HFFc6 (cell line): ENCODE measurements at places on chromosomes 12 and 14.

- H3K27ac ChIP-seq, result no peak overlapping the region
- no peaks in the 10 kb centered on the region for H3K27me3 ChIP-seq
- no peaks in the 10 kb centered on the region for H3K36me3 ChIP-seq
- H3K4me1 ChIP-seq, result peaks cover 7% of the 10 kb centered on the region
Observed at GRCh38 chr12:12521044-12521485, 41.6 kb downstream of the DUSP16 start.

DNA sequence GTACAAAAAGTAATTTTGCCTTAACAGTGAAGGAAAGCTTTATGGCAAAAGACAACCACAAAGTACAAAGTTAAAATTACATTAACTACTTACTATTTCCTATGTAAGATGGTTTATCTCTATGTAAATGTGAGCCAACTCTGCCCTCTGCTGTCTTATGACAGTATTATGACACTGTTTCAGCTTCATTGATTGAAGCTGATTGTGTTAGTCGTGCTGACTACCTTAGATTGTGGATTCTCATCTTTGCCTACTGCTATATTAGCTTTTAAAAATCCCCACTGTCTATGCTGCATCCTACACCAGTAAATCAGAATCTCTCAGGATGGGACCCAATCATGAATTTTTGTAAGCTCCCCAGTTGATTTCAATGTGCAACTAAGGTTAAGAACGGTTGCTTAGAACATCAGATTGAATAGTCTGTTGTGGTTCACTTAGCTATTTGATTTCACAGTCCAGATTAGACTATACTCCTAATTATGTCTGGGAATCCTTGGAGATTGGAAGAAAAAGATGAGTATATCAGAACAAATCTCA is 12.2 kb upstream of the SPTB start:
- H3K27ac ChIP-seq, result no peak overlapping the region
- DNase-seq, result peak; percentile 69
- H3K4me3 ChIP-seq, result no peak overlapping the region
- peaks cover 7% of the 10 kb centered on the region for H3K27me3 ChIP-seq

GRCh38 chr14:66087231-66087630 is 398.9 kb upstream of the CCDC196 start:
- no peak overlapping the region for H3K27ac ChIP-seq
- no peak overlapping the region for H3K4me3 ChIP-seq
- no peaks in the 10 kb centered on the region for H3K36me3 ChIP-seq
- H3K4me1 ChIP-seq, result no peaks in the 10 kb centered on the region

DNA sequence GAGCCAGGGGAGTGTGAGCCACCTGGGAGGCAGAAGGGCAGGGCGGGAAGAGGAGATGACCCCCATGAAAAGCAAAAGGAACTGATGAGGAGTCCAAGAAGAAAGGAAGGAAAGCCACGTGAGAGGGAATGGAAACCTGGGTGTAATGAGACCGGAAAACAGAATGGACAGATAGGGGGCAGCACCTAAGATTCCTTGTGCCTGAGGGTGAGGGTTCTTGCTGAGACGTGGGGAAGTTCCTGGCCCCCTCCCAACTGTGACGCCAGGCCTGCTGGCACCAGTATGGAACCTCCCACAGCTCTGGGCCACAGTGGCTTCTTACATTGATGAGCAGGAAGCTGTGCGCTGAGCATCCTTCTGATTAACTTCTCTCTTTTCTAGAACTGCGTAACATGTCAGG is 30.8 kb downstream of the TTC7B start:
- no peaks in the 10 kb centered on the region; the same call in 1 of the 2 replicates for H3K27me3 ChIP-seq
- H3K4me3 ChIP-seq, result no peak overlapping the region
- H3K4me1 ChIP-seq, result peaks cover 10% of the 10 kb centered on the region
- no peak for DNase-seq
- H3K27ac ChIP-seq, result no peak overlapping the region
- H3K36me3 ChIP-seq, result no peaks in the 10 kb centered on the region

DNA sequence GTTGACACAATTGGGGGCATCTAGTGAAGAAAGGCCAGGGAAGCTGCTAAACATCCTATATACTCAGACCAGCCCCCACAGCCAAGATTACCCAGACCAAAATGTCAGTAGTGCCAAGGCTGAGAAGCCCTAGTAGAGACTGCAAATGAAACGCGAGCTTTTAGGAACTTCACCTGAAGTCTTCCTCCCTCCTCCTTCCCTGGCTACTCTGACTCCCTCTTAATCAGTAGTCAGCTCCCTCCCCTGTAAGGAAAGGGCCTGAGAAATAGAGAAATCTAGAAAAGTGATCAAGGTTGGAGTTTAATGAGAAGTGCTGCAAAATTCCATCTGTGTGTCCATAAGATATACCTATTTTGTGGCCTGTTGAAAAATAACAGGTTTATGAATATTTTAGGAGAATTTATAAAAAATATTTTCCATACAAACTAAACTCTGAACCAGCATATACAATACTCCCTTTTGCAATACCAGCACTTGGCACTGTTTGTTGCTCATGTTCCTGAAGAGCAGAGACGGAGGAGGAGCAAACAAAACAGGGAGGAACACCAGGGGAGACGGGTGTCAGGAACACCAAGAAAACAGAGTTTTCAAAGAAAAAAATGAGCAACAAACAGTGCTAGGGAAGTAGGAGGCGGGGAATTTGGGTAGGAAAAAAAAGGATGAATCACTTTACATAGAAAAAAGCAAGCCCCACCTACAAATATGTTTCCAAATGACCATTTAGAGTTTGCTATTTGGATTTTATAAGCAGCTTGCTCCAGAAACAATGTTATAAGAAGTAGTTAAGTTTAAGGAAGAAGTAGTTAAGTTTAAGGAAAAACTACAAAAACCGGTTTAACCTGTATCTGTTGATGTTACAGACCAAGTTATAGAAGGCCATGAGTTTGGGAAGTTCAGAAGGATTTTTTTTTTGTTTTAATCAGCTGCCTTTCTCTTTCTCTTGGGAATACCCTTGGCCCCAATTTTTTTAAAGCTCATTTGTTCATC is 282.1 kb upstream of the GRIP1 start:
- H3K4me1 ChIP-seq, result no peaks in the 10 kb centered on the region
- H3K36me3 ChIP-seq, result no peaks in the 10 kb centered on the region
- H3K27ac ChIP-seq, result no peak overlapping the region
- no peak for DNase-seq
